ENCODE measurements at places on chromosomes 7 and 10.

DNA sequence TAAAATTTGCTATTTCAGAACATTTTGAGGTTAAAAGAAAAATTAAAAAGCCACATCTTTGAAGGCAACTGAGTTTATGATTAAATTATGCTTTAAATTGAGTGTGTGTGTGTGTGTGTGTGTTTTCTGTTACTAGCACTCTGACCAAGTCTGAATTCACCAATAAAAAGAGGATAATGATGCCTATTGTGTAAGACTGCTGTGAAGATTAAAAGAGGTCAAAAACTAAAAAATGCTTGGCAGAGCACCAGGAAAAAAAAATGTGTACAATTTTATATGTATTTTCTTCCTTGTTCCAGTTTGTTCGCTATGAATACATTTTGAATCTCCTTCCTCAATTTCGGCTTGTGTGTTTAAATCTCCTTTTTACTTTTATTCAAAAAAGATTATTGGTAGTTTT lies 316.6 kb upstream of the MAGI2 start:
- no peak for DNase-seq

GRCh38 chr10:70753841-70754621 lies 31.1 kb downstream of the TBATA start:
- no peak for DNase-seq

DNA sequence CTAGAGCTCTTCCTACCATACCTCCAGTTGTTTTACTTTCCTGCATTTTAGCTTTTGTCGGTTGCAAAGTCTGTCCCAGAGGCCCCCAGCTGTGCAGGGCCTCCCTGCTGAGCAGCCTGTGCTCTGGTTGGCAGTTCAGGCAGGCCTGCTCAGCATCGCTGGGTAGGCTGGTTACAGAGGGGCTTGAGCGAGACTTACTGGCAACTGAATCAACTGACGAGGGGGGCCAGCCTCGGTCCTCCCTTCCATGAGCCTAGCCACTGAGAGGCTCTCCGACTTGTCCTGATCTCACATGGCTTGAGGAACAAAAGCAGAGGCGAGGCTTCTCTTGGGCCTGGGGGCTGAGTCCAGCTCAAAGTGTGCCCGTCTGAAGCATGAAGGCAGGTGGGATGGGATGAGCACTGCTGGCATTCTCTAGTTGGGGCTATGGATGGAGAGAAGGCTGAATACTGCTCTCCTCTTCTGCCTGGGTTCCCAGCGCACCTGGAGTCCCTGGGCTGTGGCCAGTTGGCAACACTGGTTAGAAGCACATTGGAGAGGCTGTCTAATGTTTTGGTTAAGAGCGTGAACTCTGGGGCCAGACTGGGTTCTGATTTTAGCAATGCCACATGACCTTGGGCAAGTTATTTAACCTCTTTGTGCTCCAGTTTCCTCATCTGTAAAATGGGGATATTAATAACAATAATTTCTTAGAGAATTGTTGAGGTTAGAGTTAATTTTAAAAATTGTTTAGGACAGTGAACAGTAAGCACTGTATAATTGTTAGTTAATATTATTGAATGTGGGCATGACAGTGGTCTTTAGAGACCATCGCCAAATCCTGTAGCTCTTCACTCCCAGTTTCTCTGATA lies 6.9 kb upstream of the SFRP5 start:
- no peak for DNase-seq

- DNase-seq = no peak
Measured at GRCh38 chr7:131011432-131011742, 277.4 kb upstream of the KLF14 start.

DNA sequence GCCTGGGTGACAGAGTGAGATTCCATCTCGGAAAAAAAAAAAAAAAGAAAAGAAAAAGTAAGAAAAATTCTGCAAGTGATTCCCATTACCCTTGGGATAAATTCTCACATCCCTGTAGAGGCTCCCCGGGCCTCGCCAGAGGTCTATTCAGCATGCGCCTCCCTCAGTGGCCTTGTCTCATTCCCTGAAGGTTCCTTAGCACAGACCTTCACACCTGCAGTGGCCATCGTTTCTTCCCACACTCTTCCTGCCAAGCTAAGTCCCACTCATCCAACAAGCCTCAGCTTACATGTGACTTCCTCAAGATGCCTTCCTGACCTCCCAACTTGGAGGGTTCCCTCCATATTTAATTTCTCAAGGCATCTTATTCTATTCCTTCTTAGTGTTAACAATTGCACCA lies 20.9 kb upstream of the BAG3 start:
- DNase-seq = no peak

DNA sequence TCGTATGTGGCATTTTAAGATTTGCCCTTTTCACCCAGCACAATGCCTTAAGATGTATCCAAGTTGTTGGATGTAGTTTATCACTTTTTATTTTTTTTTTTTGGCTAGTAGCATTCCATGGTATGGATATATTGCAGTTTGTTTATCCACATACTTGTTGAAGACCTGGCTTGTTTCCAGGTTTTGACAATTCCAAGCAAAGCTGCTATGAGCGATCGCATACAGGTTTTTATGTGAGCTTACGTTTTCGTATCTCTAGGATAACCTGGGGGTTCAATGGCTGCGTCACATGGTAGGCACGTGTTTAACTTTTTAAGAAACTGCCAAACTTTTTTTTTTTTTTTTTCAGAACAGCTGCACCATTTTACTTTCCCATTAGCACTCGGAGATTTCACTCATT lies 32.2 kb downstream of the BAIAP2L1 start:
- no peak for DNase-seq

- DNase-seq = peak; percentile 38
Measured at GRCh38 chr7:100957832-100958421, 8.6 kb downstream of the MUC3A start.

- no peak for DNase-seq
Measured at GRCh38 chr7:105752671-105753275, 123.6 kb downstream of the ATXN7L1 start.

DNA sequence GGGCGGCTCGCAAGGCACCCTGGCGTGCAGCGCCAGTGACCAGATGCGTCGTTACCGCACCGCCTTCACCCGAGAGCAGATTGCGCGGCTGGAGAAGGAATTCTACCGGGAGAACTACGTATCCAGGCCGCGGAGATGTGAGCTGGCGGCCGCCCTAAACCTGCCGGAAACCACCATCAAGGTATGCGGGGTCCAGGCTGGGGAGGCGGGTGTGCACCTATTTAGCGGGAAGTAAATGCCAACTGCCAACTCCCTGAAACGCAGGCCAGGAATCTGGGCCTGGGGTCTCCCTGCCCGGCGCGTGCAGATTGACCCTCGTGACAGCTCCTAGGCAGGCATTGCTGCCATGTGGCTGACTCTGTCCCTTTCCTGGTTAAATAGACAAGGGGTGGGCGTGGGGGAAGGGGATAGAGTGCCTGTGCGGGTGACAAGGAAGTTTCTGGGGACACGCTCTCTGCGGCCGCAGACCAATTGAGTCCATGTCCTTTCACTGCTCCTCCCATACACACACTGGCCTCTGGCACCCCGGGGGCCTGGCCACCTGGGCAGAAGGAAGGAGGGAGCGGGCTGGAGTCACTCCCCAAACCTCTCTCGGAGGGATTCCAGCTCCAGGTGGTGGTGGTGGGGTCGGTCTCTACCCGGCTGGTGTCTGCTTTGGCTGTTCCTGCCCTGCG lies 2.7 kb downstream of the EVX1 start:
- no peak for DNase-seq

DNA sequence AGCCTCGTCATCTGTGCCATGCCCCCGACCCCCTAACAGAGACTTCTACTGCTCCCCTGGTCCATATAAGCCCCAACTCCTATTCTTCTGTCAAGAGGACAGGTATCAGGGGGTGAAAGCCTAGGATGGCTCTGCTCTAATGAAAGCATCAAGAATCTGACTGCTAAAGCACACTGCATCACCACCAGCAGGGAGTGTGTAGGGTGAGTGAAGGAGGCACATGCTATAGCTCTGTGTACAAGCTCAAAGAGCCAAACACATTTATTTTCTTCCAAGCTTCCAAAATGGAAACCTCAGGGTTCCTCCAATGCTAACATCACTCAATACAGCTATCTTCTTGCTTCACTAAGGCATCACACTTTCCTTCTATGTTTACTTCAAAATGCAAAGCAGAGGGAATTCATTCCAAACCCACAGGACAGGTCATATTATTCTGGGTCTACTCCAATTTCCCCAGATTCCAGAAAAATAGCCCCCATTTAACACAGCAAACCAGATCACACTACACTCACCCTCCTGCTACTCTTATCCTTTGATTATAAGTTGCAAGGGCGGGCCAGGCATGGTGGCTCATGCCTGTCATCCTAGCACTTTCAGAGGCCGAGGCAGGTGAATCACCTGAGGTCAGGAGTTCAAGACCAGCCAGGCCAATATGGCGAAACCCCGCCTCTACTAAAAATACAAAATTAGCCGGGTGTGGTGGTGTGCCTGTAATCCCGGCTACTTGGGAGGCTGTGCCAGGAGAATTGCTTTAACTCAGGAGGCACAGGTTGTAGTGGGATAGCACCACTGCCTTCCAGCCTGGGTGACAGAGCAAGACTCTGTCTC lies 36.6 kb downstream of the RHEB start:
- DNase-seq = no peak

DNA sequence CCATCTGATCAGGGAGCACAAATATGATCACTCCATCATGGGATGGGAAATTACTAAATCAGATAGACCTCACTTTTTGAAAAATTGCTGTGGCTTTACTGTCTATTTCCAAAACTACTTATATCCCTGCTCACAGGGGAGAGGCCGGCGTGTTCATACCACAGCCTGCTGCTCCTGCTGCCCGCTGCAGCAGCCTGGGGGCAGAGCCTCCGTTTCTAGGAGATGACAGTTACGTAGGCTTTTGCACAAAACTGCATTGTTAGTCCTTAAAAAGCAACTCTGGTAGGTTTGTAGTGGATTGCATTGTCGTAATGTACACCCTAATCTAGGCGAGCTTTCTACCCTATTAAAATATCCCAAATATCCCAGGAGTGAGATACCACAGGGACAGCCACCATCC lies 203.7 kb downstream of the EBF3 start:
- DNase-seq = no peak

DNA sequence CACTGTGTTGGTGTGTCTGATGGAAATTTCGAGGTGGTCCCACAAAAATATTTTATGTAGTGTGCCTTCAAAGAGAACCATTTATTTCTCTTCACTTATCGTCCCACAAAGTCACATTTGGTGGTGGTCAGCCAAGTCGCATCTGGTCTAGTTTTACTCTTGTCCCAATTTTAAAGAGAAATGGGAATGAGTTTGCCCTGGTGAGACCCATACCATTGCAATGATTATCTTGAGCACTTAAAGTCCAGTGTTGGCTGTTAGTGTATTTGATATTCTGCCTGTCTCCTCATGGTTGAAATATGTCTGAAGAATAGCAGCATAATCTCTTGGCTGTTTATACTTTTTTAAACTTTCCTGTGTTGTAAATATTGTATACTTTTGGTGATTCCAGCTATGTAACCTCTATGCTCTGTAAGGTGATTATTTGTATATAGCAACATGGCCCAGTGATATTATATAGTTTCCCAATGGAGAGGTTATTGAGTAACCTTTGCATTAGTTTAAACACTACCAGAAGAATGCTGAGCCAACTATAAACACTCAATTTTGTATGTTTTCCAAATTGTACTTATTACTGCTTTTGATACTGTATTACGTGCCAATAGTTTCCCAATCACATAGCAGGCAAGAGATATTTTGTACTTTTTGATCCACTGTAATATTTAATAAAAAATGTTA lies 172.2 kb downstream of the RTKN2 start:
- DNase-seq = no peak

- DNase-seq = no peak
Measured at GRCh38 chr7:31100871-31101270, 48.8 kb downstream of the ADCYAP1R1 start.

DNA sequence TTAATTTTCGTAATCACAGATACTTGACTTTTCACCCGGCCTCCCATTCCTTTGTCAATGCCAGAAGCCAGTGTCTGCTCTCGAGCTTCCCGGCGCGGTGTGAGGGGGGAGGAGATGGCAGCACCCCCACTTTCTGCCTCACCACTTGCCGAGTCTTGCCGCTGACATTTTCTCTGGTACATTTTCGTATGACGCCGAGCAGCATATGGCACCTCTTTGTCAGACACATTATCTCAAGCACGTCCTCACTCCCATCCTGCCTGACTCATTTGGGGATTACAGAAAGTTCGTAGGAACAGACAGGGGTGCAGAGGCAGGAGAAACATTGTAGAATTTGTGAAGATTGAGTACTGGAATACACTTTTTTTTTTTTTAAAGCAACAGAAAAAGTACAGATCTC lies 60.8 kb upstream of the SORCS3 start:
- DNase-seq = no peak

DNA sequence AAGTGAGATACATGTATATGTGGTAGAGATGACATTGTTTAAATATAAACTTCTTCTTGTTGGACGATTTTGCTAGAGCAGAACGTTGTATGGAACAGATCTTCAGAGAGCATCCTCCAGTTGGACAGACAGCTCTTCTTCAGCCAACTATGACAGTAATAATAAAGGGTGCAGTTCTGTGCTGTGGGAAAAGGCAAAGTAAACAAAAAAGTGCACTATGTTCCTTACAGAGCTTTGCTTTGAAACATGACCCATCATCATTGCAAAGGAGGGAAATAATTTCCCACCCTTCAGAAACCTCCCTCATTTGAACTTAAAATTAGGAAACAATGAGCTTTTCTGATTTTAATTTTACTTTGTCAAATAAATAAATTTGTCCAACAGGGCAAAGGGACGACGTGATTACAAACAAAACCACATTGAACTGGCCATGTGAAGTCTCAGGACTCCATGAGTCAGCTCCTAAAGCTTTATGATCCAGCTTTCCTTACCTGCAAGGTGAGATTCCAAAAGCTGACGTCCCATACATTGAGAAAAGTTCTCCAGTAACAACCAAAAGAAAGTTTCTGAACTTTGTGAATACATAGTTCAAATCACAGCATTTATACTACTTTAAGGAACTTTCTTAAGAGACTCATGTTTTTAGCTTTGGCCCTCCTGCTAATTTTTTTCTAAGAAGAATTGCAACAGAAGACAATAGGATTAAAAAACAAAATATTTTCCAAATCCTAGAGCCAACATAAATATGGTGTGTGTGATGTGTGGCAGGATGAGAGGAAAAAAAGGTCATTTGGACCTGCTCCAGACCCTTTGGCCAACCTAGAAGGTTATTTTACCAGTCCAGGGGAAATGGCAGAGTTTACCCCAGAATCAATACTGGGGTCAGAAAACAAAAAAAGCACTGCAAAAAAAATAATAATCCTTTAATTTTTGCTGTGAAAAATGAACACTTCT lies 565.4 kb upstream of the NRP1 start:
- no peak for DNase-seq

DNA sequence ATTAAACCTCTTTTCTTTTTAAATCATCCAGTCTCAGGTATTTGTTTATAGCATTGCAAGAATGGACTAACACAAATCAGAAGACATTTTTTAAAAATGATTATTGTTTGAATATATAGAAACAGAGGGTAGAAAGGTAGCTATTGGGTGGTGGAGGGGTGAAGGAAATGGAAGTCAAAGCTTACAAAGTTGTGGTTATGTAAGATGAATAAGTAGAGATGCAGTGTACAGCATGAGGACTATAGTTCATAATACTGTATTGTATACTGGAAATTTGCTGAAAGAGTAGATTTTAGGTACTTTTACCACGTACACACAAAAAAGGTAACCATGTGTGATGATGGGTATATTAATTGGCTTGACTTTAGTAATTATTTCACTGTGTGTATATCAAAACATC lies 144.0 kb upstream of the FAM3C start:
- DNase-seq = no peak

All from CD4-positive, CD25-positive, alpha-beta regulatory T cell (primary cell).